ENCODE measurements at places on chromosomes 4 and X.

DNA sequence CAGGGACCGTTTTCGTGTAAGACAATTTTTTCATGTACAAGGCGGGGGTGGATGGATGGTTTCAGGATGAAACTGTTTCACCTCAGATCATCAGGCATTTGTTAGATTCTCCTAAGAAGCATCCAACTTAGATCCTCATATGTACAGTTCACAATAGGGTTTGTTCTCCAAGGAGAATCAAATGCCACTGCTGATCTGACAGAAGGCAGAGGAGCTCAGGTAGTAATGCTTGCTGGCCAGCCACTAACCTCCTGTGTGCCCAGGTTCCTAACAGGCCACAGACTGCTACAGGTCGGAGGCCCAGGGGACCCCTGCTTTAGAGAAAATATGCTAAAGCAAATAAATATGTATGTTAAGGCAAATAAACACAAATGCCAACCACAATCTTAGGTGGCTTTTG is 61.3 kb downstream of the PPP3CA start:
- no peak for DNase-seq

GRCh38 chr4:64584981-64585557 is 175.8 kb upstream of the TECRL start:
- no peak for DNase-seq

GRCh38 chr4:26762650-26763049 is 98.0 kb upstream of the STIM2 start:
- no peak for DNase-seq

DNA sequence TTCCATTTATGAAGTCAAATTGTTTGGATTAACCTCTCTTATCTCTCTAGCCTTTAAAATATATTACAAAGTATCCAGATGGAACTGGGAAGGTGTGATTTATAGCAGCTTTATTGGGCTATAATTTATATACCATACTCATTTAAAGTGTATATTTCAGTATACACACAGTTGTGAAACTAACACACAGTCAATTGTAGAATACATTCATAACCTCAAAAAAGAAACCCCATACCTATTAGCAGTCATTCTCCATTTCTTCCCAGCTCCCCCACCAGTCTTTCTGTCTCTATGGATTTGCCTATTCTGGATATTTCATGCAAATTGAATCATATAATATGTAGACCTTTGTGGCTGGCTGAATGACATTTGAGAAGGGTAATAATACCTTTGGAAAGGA is 7.6 kb upstream of the NAP1L5 start:
- no peak for DNase-seq

- DNase-seq = no peak
These were observed 33.7 kb upstream of the ADAMTS3 start for GRCh38 chr4:72602396-72603376.

DNA sequence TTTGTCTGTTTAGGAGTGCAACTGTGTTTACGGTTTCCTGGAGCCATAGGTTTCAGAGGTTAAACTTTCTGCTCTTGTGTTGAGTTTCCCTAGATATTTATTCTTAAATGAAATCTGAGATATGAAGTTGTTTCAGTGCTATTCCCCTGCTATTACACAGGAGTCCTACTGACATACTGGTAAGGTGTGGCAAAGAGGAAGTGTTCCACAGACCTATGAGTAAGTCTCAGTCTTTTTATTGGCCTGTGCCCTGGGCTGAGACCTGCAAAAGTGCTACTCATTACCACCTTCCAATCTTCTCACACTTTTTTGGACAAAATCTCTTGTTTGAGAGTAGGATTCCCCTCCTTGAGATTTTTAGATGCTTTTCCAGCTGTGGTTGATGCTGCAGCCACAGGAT is 35.6 kb upstream of the MAGEA8 start:
- no peak for DNase-seq

DNA sequence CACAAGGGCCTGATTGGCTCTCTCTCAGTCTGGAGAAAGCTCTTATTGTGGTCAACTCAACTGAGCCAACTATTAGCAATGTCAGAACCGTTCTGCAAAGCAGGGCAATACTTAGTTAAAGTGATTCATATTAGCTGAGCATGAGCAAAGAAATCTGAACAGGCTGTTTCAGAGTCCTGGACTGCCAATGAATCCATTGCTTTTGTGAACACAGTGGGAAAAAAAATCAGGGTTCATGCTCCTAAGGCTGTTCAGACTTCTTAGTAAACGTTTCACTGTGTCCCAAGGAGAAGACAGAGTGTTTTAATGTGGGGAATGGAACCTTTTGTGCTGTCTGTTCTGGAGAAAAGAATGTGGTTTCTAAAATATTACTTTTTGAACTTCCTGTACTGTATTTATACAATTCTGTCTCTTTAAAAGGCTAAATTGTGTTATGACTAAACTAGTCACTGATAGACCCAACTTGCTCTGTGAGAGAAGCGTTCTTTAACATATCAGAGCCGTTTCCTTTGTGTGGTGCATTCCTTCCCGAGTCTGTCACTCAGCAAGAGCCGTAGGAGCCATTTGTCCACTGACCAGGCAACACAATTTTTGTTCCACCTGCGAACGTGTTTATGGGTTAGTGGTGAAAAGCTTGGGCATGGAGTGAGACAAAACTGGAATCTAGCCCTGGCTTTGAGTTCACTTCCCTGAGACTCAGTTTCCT is 366.1 kb downstream of the FBXO8 start:
- no peak for DNase-seq

DNA sequence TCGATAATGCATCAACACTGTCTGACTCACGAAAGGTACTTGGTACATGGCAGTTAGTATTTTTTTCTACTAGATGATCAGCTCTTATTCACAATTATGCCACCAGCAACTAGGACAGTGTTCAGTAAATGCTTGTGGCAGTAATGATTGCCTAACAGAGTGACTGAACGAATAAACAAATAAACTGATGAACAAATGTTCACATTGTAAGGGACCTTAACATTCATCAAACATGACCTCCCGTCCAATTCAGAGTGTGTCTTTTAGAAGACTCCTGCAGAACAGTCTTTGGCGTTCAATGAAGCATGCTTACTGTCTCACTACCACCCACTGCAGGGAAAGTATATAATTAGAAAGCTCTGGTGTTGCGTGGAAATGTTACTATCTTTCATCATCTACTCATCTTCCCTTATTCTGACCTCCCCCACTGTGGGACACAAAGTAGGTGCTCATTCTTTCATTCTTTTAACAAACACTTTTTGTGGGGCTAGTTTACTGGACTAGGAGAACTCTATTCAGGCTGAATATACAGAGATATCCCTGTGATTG is 319.3 kb downstream of the RAB28 start:
- no peak for DNase-seq

- no peak for DNase-seq
These were observed 33.3 kb upstream of the TMEM184C start for GRCh38 chr4:147583876-147584275.

GRCh38 chr4:72169861-72170260 is 138.1 kb downstream of the NPFFR2 start:
- DNase-seq = no peak

DNA sequence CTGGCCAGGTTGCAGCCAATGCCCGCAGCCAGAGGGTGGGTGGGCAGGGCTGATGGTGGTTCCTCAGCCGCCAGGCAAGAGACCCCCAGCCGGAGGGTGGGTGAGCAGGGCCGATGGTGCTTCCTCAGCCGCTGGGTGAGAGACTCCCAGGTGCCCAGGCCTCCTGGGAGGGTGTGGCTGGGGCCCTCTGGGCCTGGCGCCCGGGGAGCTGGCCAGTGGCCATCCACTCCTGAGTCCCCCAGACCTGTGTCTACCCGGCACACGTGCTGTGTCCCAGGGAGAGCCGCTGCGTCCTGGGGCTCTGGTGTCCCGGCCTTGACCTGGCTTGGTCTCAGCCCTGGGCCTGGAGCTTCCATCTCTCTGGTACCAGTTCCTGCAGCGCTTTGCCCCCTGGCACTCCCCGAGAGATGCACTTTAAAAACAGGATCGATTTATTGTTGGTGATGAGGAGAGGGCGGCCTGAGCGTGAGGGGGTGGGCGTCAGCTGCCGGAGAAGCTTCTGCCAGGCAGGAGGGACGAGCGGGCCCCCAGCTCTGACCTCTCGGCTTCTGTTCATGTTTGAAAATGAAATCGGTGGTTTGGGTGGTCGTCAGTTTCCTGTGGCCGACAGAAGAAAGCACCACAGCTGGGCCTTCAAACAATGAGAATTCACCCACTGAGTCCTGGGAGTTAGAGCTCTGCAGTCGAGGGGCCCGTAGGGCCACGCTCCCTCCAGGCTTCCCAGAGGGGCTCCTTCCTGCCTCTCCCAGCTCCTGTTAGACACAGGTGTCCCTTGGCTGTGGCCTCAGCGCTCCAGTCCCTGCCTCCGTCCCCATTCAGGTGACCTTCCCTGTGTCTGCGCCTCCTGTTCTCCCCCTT is 6.5 kb downstream of the DOK7 start:
- DNase-seq = peak; percentile 35

GRCh38 chr4:109410776-109411175 is 22.8 kb upstream of the SEC24B start:
- no peak for DNase-seq

- no peak for DNase-seq
These were observed 19.9 kb downstream of the HNRNPH2 start for GRCh38 chrX:101427954-101428353.

DNA sequence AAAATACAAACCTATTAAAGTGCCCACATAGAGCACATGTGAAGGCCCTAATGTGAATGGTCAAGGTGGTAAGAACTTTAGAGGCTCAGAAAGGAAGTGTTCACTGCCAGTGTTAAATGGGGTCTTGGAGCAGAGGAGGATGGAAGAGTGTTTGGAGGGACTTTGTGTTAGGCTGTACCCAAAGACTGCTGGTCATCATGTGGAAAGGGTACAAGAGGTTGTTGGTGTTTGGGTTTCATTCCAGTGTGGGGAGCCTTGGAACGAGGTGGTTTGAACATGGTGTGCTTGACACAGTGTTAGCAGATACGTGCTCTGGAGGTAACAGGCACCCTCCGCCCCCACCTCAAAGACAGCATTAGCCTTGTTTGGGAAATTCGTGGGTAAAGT is 73.1 kb downstream of the RAPGEF2 start:
- DNase-seq = no peak

GRCh38 chrX:101419489-101419888 is 11.5 kb downstream of the HNRNPH2 start:
- DNase-seq = no peak

DNA sequence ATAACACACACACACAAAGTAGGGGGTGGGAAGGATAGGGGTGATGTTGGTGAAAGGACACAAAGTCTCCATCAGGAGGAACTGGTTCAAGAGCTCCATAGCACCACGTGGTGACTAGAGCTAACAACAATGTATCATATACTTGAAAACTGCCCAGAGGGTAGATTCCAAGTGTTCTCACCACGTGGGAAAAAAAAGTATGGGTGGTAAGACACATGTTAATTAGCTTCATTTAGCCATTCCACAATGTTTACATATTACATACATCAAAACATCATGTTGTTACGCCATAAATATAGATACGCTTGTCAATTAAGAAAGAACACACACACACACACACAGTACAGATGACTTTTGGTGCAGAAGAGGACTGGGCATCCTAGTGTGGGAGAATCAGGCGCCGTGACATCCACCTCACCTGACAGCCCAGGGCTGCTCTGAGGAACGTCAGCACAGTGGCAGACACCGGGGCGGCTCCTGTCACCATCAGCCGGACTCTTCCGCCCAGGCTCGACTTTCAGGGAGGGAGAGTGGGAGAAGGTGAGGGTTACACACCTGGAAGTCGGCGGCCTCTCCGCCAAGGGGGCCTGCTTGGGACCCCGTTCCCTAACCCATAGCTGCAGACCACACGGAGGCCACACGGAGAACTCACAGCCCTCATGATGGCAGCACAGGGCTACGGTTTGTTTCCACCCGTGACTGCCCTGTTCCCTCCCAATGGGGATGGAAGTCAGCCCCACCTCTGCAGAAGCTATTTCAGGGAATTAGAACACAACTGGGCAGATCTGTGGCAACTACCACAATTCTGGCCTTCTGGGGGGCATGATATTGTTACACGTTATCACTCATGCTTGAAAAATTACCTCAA is 31.8 kb upstream of the CENPU start:
- no peak for DNase-seq

GRCh38 chrX:12615061-12615460 is 176.2 kb upstream of the PRPS2 start:
- no peak for DNase-seq
